NCI-H82 (cell line): ENCODE measurements at places on chromosomes 6 and 20.

DNA sequence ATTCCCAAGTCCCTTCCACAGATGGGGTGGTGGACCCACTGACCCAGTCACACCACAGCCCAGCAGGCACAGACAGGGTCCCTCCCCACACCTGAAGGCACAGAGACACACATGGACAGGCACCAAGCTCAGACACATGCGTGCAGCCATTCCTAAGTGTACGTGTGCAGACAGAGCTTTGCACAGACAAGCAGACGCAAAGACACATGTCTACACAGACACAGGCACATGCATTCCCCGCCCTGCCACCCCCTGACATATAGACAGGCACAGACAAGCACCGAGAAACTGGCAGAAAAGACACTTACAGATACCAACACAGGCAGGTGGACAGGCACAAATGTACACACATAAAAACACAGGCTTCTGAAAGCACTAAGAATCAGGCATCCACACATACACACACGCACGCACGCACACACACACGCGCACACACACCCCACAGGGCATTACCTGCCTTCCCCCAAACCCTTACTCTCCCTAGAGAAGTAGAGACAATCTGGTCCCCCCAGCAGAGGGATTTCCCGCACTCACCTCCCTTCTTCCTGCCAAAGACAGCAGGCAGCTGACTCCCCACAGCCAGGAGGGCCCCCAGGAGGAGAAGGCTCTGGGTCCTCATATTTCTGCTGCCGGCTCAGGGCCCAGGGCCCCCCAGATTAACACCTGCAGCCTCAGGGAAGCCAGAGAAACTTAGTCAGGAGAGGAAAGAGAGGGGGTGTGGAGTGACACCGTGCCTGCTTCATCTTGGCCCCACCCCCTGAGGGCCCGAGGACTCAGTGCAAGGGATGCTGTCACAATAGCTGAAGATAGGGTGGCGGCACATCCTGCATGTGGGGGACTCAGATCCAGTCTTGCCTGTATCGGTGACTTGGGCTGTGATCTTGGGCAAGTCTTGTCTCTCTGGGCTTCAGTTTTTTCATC, at the start of gene WFDC5:
TSS of gene WFDC5 (minus strand) at position 710 of the 921 bp plus-strand sequence. CDS start at position 619, 91 bp downstream.
- no peak for DNase-seq

GRCh38 chr6:138970856-138971425, 17.1 kb downstream of the REPS1 start:
- DNase-seq: no peak

DNA sequence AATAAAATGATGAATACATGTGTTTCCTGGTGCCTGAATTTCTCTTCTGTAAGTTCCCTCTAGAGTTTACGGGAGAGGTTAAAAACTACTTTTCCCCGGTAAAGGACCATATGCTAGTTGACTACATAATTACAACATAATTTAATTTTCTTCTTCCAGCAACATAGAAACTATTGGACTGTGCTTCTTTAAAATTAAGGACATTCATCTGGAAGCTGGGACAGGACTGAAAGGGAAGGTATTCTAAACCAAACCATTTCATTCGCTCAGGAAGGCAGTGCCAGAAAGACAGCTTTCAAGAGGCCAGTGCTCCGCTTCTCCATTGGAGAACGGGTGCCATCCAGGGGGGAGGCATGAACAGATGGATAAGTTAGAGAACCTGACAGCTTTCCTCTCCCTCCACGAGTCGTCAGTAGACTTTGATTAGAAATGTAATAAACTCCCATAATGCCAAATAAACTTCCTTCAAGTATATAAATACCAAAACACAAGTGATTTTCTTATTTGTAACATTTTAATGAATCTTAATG, 458.0 kb upstream of the SOX4 start:
- peak; percentile 27 for DNase-seq

- DNase-seq: no peak
These were observed 33.2 kb upstream of the CST7 start for GRCh38 chr20:24915892-24916291.
